ENCODE measurements at places on chromosomes 7 and 10.

DNA sequence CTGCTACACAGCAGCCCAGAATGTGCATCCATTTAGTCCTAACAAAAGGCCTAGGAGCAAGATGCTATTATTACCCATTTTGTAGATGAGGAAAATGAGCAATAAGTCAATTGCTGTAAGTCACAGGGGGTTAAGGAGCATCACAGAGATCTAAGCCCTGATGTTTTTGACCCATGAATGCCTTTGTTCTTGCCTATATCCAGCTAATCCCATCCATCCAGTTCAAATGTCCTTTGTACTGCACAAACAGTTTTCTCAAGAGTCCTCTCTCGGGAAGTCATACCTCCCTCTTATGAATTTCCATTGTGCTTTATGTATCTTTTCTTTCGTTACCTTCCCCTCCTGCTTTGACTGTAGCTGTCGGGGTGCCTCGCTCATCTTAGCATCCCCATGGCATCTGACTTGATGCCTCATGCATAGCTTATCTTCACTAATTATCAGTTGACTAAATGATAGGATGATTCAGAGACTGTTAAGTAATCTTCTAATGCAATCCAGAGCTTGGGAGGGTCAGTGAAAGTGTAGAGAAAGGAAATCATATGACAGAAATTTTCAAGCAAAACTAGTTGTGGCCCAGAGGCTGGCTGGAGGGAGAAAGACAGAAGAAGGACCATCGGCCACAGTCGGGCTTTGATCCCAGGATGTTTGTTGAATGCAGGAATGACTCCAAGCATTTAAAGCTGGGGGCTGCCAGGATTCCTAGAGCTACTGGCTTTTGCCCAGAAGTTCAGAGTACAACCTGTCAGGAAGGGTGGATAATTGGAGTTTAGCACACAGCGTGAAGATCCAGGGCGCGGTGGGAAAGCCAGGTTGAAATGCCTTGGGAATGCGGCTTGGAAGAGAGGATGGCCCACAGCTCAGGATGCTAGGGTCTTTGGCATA, 23.5 kb downstream of the BLVRA start:
- no peaks in the 10 kb centered on the region for H3K27me3 ChIP-seq
- no peak for DNase-seq
- peaks cover 6% of the 10 kb centered on the region for H3K36me3 ChIP-seq
- no peak overlapping the region for H3K4me3 ChIP-seq
- H3K4me1 ChIP-seq: peaks cover 8% of the 10 kb centered on the region
- no peak overlapping the region for H3K27ac ChIP-seq

DNA sequence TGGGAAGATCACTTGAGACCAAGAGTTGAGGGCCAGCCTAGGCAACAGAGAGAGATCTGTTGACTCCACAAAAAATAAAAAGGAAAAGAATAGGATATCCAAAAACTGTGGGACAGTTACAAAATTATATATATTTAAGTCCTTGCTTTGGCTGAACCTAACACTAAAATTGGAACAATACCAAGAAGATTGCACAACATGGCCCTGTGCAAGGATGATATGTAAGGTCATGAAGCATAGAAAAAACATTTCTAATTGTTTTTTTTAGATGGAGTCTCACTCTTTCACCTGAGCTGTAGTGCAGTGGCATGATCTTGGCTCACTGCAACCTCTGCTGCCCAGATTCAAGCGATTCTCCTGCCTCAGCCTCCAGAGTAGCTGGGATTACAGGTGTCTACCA, 139.0 kb downstream of the TPST1 start:
- H3K4me1 ChIP-seq: no peaks in the 10 kb centered on the region
- no peak overlapping the region for H3K27ac ChIP-seq
- H3K36me3 ChIP-seq: no peaks in the 10 kb centered on the region
- no peak for DNase-seq
- H3K27me3 ChIP-seq: no peaks in the 10 kb centered on the region

DNA sequence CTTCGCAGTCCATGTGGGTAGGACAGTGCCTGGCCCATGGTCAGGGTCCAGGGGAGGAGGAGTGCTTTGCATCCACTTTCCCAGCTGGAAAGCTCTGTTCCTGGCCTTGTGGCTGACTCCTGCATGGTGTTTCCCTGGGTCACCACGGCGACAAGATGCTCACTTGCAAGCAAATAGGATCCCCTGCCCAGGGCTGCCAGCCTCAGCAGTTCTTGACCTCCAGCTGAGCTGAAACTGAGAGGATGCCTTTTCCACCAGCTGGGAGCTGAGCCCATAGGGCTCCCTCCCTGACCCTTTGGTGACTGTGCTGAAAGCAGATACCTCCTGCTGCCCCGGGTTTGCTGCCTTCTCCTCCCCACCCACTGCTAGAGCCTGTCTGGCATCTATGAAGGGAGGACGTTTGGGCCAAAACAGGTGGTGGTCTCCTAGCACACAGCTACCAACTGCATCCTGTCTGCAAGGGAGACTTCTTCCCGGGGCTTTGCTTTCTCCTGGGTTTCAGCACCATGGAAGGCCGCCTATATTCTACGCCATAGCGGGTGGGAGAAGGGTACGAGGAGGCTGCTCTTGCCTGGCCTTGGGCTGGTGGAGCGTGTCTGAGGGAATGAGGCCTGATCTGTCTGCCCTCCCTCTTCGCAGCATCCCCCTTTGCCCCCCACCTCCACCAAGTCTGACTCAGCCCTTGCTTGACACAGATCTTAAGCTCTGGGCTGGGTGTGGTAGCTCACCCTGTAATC, 34.4 kb downstream of the UBTD1 start:
- H3K4me3 ChIP-seq: no peak overlapping the region
- no peak for DNase-seq
- no peaks in the 10 kb centered on the region for H3K27me3 ChIP-seq
- peaks cover 1% of the 10 kb centered on the region for H3K36me3 ChIP-seq
- H3K4me1 ChIP-seq: no peaks in the 10 kb centered on the region

GRCh38 chr7:69561266-69561960, 36.9 kb upstream of the AUTS2 start:
- H3K36me3 ChIP-seq: no peaks in the 10 kb centered on the region
- H3K27me3 ChIP-seq: no peaks in the 10 kb centered on the region
- no peaks in the 10 kb centered on the region for H3K4me1 ChIP-seq
- no peak overlapping the region for H3K27ac ChIP-seq
- DNase-seq: no peak

GRCh38 chr10:54194806-54195205, 606.2 kb downstream of the PCDH15 start:
- H3K4me3 ChIP-seq: no peak overlapping the region
- no peaks in the 10 kb centered on the region for H3K27me3 ChIP-seq
- H3K36me3 ChIP-seq: no peaks in the 10 kb centered on the region
- H3K27ac ChIP-seq: no peak overlapping the region

GRCh38 chr10:71528371-71529206, 131.9 kb downstream of the CDH23 start:
- DNase-seq: no peak
- no peak overlapping the region for H3K27ac ChIP-seq

GRCh38 chr10:24382979-24383663, 174.2 kb downstream of the KIAA1217 start:
- H3K4me1 ChIP-seq: peaks cover 12% of the 10 kb centered on the region
- no peak for DNase-seq
- peaks cover 26% of the 10 kb centered on the region for H3K27me3 ChIP-seq
- H3K4me3 ChIP-seq: no peak overlapping the region
- no peaks in the 10 kb centered on the region for H3K36me3 ChIP-seq

GRCh38 chr10:17292375-17292774, 64.3 kb downstream of the VIM start:
- no peak overlapping the region for H3K4me3 ChIP-seq
- no peak overlapping the region for H3K27ac ChIP-seq
- DNase-seq: no peak
- H3K27me3 ChIP-seq: peaks cover 15% of the 10 kb centered on the region

GRCh38 chr7:137954614-137955013, 47.3 kb downstream of the CREB3L2 start:
- H3K4me1 ChIP-seq: peaks cover 8% of the 10 kb centered on the region
- no peak overlapping the region for H3K4me3 ChIP-seq
- H3K27ac ChIP-seq: no peak overlapping the region
- DNase-seq: no peak
- H3K27me3 ChIP-seq: no peaks in the 10 kb centered on the region
- peaks cover 9% of the 10 kb centered on the region for H3K36me3 ChIP-seq

DNA sequence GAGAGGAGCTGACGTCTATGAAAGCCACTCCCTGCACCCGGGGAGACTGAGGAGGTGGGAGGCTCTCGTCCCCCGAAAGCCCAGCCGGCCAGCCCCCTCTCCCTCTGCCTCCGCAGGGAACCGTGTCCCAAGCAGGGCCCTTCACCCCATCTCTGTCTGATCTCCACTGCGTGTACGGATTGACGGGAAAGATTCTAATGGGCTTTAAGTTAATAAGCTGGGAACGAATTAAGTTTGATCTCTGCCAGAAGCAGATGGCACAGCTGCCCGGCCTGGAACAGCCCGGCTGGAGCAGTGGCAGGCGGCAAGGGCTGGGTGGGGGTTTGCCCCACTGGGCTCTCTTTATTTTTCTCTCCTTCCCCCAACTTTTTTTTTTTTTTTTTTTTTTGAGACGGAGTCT, 6.1 kb upstream of the SLC29A4 start:
- no peak overlapping the region for H3K4me3 ChIP-seq
- no peak for DNase-seq
- H3K36me3 ChIP-seq: no peaks in the 10 kb centered on the region
- no peak overlapping the region for H3K27ac ChIP-seq
- H3K27me3 ChIP-seq: peaks cover 2% of the 10 kb centered on the region
- H3K4me1 ChIP-seq: no peaks in the 10 kb centered on the region

DNA sequence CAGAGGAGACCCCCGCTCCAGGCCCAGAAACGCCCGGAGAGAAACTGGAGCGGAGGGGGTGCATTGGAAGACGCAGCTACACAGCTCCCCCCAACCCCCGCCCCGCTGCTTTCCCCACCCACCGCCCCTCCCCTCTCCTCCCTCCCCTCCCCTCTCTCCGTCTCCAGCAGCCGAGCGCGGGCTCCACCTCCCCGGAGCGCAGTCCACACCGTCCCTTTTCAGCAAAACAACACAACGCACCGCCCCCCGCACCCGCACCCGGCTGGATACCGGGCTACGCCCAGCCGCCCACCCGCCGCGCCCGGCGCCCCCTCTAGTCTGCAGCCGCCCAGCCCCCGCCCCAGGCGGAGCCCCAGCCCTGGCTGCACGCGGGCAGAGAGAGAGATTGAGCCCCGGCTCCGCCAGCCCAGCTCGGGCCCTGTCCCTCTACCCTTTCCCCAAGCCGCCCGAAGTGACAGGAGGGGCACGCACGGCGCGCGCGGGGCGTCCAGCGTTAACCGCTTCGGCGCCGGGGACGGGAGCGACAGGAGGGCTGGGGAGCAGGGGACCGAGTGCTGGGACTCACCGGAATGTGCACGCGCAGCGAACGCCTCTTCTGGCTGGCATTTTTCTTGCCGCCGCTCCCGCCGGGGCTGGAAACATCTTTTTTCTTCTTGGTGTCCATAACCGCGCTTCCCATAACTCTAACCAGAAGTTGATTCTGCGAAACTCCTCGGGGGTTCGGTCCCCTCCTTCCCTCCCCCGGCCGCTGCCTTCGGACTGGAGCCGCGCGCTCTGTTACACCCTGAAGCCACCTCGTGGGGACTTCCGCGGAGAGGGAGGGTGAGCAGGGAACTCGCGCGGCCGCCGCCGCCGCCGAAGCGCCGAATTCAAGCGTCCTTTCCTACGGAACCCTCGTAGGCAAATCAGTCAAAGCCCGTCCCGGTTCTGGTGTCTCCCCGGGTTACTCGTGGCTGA, 695 bp downstream of the PRKAG2 start:
- H3K27me3 ChIP-seq: no peaks in the 10 kb centered on the region
- H3K27ac ChIP-seq: peak overlapping the region; percentile 81
- peaks cover 19% of the 10 kb centered on the region for H3K4me1 ChIP-seq
- peak; percentile 67 for DNase-seq
- peak overlapping the region; percentile 96 for H3K4me3 ChIP-seq

DNA sequence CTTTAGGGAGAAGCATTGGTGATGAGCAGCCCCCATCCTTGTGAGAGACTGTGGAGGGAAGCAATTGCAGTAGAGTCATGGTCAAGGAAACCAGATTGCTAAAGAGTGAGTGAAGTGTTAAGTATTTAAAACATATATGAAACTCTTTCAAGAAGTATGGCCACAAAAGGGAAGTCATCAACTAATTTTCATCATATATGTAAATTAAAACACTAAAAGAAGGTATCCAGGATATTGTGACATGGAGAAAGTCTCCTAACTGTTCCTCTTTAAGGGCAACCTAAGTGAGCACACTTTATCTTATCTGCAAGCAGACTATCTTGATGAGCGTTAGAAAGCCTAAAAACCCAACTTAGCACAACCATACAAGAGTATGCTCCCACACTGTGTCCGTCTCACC, 69.7 kb downstream of the CD36 start:
- no peak overlapping the region for H3K27ac ChIP-seq
- no peaks in the 10 kb centered on the region for H3K36me3 ChIP-seq

- no peaks in the 10 kb centered on the region for H3K36me3 ChIP-seq
- H3K4me1 ChIP-seq: no peaks in the 10 kb centered on the region
- no peak for DNase-seq
- peaks cover 7% of the 10 kb centered on the region for H3K27me3 ChIP-seq
- no peak overlapping the region for H3K4me3 ChIP-seq
- H3K27ac ChIP-seq: no peak overlapping the region
These were observed 80.0 kb upstream of the NPVF start for GRCh38 chr7:25308246-25308645.

GRCh38 chr7:135801045-135801693, 52.6 kb upstream of the FAM180A start:
- H3K4me1 ChIP-seq: peaks cover 2% of the 10 kb centered on the region
- no peak overlapping the region for H3K27ac ChIP-seq
- peaks cover 10% of the 10 kb centered on the region for H3K27me3 ChIP-seq
- H3K36me3 ChIP-seq: no peaks in the 10 kb centered on the region

DNA sequence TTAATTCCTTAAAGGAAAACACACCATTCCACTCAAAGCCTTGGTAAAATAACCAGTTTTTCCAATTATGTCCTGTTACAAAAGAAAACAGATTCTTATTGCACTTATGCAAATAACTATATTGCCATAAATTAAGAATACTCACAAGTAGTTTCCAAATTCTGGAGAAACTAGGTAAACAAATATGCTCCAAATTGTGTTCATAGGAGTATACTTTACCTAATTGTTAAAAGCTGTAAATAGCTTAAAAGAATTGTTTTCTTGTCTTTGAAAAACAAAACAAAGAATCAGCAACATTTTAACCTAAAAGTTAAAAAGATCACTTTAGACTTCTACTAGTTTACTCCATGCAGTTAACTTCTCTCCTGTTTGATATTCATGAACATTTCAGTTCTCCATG, 38.9 kb upstream of the LRGUK start:
- no peaks in the 10 kb centered on the region for H3K27me3 ChIP-seq
- no peaks in the 10 kb centered on the region for H3K4me1 ChIP-seq
- no peak overlapping the region for H3K4me3 ChIP-seq
- H3K27ac ChIP-seq: no peak overlapping the region
- no peak for DNase-seq

Data from activated naive CD4-positive, alpha-beta T cell treated with anti-CD3 and anti-CD28 coated beads for 36 hours (primary cell).